ENCODE measurements at places on chromosomes 4 and X.

- no peak for DNase-seq
These were observed 46.8 kb upstream of the ATXN3L start for GRCh38 chrX:13366698-13367097.

DNA sequence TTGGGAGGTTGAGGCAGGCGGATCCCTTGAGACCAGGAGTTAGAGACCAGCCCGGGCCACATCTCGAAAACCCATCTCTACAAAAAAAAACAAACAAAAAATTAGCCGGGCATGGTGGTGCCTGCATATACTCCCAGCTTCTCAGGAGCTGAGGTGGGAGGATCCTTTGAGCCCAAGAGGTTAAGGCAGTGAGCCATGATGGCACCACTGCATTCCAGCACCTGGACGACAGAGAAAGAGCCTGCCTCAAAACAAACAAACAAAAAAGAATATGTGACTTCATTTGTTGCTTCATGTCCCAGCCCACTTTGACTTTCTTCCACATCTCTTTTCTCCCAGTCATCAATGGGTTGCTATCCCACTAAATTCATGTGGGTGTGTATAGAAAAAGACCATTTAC lies 79.7 kb downstream of the BCOR start:
- no peak for DNase-seq

DNA sequence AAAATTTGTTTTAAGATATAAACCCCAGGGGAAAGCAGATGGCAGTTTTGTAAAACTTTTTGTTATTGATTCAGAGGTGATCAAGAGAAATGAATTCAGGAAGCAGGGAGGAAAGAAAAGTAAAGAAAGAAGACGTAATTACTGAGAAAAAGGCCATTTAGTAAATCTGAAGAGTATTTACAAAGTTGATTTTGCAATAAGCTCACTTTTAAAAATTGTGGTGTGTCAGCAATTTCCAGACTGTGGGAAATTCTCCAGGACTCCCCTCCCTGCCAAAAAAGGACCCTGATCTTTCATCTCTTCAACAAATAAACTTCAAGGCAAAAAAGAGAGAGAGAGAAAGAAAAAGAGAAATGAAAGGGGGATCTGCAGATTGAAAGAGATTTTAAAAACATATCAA lies 36.6 kb downstream of the PCYT1B start:
- DNase-seq, result no peak

GRCh38 chrX:68930542-68931317 lies 101.9 kb downstream of the EFNB1 start:
- DNase-seq, result no peak

DNA sequence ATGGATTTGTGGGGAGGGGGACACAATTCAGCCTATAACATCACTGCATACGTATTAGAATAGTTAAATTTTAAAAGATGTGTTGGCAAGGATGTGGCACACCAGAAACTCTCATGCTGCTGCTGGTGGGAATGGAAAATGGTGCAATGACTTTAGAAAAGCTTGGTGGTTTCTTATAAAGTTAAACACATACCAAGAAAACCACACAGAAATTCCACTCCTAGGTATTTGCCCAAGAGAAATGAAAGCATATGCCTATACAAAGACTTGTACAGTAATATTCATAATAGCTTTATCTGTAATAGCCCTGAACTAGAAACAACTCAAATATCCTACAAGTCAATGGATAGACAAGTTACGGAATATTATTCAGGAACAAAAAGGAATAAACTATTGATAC lies 71.3 kb upstream of the PDHA1 start:
- no peak for DNase-seq
